SK-MEL-5 (cell line): ENCODE measurements at places on chromosomes 16 and 17. TPM values are rescaled to one million over a fixed set of nuclear protein-coding genes. Genes with fewer than 3 reads are reported as not detected.

EME1 gene
- total RNA-seq, result 9.9 and 13.0 TPM in 2 replicates

IGF2BP1 gene
- 8.6 and 9.4 TPM in 2 replicates for total RNA-seq

KRTAP9-4 gene
- not detected in 2 replicates for total RNA-seq

DNA sequence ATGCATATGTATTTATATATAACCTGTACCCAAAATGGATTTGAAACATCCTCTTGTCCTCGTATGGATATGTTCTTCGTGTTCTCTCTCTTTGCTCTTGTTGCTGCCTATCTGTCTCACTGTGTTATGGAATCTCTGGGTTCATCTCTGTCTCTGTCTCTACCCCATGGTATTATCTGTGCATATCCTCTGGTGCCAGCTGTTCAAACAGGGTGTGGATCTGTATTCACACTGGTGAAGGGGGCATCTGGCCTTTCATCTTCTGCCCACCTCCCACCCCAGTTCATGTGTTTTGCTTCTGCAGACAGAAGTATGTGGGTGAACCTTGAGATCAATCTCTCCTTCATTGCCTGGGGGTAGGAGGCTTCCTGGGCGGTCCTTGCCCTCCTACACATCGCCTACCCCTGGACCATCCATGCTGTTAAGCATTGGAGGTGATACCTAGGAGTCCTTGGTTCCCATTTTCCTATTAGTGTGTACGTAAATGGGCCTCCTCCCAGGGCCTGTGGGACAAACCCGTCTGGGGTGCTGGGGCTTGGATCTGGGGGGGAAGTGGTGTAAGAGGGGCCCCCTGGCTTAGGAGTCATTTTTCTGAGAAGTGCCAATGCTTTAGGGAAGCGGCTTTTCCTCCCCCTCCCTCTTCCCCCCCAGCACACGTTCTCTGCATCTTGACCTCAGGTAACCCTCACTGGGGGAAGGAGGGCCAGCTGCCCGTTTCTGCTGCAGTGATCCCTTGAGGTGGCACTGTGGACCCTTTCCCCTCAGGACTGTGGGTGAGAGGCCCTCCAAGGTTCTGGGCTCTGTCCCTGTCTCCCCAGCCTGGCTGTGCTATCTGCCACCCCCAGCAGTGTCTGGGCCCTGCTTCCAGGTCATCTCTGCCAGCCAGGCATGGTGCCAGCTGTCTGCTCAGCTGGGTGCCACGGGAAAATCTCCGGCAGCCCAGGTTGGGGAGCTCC, 21.1 kb downstream of the RARA start:
- no peak for DNase-seq

- DNase-seq, result no peak
Observed at GRCh38 chr17:45261577-45262515, at the start of gene SPATA32. Gene SPATA32 (minus strand): TSS chr17:45262094. CDS start chr17:45262016, 78 bp downstream.

DNA sequence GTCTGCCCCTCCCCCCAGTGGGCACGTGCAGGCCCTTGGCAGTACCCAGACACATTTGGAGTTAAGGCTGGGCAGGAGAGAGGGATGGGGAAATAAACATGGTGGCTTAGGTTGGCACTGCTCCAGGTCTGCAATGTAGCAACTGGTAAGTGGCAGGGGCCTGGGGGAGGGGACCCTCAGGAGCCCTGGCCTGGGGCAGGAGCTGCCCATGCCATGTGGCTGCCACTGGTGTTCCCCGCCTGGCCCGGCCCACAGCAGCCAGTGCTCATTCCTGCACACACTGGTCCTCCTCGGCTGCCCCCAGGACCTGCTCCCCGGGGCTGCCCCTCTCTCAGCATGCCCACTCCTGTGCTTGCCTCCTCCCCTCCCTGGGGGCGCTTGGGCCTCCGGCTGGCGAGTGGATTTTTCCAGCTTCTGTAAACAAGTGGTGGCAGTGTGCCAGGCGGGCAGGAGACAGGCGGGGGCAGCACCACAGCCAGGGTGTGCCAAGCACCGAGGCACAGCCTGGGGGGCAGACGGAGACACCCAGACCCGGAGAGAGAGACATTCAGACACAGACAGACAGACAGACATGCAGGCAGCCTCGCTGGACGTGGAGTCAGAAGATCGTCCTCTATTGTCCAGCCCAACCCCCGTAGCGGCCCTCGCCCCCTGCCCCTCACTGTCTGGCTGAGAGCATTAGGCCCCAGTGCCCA, 9.4 kb downstream of the THRA start:
- peak; percentile 32 for DNase-seq

DNA sequence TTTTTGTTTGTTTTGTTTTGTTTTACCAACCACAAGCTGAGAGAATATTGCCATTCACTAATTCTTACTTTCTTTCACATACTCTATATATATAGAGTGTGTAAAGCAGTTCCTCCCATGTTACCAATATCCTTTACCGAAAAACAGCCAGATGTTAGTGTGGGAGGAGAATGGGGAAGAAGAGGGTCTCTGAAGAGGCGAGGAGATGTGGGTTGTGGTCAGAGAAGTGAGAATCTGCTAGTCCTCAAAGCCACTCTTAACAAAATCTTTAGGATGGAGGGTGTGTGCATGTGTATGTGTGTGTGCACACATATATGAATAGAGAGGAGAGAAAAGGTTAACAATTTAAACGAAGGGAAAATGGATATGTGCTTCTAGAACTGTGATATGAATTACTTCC, 80.6 kb downstream of the TUBD1 start:
- no peak for DNase-seq

PIGW gene
- 15.7 and 16.7 TPM in 2 replicates for total RNA-seq

- no peak for DNase-seq
Observed at GRCh38 chr16:90044111-90044551, 24.9 kb upstream of the DBNDD1 start.

DNA sequence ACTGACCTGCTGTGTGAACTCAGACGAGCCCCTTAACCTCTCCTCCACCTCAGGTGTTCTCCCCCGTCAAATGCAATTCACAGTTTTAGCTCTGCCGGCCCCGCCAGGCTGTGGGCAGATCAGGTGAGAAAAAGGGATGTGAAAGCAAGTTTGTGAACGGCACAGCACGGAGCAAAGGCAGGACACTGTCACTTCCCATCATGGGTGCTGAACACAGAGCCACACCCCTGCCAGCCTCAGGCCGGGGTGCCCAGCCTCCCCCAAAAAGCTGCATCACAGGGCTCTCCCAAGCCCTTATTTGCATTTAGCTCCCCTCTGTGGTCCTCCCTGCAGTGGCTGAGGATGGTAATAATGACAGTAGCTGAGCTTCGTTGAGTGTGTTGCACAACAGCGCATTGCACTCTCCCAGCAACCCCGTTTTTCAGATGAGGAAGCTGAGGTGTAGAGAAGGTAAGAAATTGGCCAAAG, 88.8 kb upstream of the TNRC6C start:
- no peak for DNase-seq

- no peak for DNase-seq
Observed at GRCh38 chr17:14211246-14211645, 25.4 kb downstream of the CDRT15 start.

GRCh38 chr17:72976971-72977770, 115.3 kb downstream of the SLC39A11 start:
- peak; percentile 92 for DNase-seq
